ENCODE measurements at places on chromosomes 2 and 18.

DNA sequence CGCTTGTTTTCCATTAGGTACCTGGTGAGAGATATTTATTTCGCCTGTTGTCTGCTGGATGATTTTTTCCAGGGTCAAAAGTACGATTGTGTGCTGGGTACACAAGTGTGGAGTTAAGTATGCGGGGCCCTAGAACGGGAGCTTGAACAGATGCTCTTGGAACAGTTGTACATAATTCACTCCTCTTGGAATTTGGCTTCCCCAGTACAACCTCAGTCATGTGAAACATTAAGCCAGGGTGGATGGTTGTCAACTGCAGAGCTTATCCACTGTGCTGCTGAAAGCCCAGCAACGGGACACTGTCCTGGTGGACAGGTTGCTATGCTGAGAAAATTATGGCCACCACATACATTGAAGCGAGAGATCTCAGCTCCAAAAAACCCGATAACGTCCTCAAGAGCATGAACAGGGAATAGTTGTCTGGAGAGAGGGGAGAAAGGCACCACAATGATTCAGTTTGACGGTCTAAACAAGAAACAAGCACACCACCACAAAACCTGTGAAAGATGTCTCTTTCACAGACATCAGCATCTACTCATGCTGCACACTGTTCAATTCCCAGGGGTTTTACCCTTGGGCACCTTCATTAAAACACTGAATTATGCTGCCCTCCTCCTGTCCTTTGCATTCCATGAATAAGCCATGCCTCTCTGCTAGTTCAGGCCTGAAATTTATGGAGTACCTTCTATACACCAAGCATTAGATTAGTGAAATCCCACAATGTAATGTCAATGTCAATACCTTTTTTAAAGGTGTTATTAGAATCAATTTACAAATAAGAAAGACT lies 176.8 kb upstream of the TRIB2 start:
- no peak for DNase-seq

- DNase-seq = no peak
Observed at GRCh38 chr2:25602333-25602723, 71.0 kb downstream of the DTNB start.

GRCh38 chr2:96553176-96553956 lies 16.8 kb downstream of the ARID5A start:
- DNase-seq = no peak

DNA sequence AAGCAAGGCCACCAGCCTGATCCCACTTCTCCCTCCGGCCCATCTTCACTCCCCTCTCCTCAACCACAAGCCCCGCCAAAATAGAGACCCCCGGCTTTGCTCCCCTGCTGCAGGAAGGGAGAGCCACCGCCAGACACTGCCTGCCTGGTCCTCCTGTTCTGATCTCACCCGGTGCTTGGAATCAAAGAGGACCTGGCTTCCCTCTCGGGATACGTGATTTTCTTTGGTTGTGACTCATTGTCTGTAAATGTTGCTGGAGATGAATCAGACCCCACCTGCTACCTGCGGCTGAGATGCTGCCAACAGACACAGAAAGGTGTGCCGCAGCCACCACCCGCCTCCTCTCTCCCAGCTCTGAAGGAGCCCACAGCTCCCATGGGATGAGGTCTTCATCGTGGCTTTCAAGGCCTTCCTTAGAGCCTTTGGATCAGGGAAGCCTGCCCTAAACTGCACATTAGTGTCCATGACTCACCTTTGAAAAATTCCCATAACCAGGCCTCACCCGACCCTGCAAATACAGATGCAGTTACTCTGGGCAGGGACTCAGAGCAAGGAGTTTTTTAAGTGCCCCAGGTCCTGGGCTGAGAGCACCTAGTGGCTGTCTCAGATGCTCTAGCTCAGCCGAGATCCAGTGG lies 79.4 kb upstream of the ZNF532 start:
- no peak for DNase-seq

- no peak for DNase-seq
Observed at GRCh38 chr2:113886479-113887008, 3.3 kb upstream of the ACTR3 start.

DNA sequence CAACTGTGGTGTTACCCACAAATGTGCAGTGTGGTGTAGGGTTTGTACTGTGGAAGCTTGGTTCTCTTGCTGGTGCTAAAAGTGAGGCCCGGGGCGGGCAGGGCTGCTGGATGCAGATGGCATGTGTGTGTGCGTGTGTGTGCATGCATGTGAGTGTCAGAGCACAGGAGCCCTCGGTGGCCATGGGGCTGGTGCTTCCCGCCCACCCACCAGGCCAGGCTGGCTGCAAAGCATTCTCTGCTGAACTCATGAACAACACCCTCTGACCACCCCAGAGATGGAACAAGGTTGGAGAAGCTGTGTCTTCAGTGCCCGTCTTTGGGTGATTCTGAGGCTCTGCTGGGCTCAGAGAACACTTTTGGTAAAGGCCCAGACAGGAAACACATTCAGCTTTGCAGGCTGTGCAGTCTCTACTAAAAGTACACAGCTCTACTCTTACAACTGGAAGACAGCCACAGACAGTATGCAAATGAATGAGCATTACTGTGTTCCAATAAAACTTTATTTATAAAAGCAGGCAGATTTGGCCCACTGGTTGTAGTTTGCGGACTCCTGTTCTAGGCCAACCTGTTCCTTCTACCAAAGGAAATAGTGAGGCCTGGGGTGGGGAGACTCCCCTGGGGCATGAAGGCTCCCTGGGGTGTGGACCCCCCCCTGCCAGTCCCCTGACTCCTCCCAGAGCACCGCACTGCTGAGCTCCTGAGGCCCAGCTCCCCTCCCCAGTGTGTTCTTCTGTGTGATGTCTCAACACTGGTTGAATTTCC lies 225.3 kb upstream of the HDAC4 start:
- no peak for DNase-seq

DNA sequence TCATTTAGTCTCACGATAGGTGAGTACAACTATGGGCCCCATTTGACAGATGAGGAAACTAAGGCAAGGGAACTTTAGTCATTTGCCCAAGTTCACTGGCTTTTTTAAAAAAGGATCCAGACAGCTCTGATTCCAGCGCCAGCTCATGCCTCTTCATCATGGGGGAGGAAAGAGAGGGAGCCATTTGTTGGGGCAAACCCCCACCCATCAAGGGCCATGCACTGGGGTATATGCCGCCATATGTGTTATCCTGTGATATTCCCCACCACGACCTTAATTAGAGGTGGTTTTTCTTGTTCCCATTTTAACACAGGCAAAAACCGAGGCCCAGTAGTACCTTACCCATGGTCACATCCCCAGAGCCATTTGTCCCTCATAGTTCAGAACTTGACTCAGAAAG lies 649 bp upstream of the GPBAR1 start:
- no peak for DNase-seq

DNA sequence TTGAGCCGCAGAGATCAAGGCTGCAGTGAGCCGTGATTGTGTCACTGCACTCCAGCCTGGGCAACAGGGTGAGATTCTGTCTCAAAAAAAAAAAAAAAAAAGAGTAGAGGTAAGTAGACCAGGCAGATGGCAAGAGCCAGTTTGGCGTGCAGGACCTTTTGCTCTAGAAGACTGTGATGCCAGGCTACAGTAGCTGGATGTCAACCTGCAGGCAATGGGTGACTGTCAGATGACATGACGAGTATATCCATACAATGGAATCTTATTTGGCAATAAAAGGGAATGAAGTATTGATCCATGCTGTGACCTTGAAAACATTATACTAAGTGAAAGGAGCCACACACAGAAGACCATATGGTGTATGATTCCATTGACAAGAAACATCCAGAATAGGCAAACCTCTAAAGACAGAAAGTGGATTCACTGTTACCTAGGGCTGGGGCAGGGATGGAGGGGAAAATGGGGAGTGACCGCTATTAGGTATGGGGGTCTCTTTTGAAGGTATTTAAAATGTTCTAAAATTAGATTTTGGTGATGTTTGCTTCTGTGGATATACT lies 11.2 kb upstream of the DGUOK start:
- DNase-seq = no peak

GRCh38 chr2:237642038-237642734 lies 14.8 kb downstream of the LRRFIP1 start:
- DNase-seq = no peak

DNA sequence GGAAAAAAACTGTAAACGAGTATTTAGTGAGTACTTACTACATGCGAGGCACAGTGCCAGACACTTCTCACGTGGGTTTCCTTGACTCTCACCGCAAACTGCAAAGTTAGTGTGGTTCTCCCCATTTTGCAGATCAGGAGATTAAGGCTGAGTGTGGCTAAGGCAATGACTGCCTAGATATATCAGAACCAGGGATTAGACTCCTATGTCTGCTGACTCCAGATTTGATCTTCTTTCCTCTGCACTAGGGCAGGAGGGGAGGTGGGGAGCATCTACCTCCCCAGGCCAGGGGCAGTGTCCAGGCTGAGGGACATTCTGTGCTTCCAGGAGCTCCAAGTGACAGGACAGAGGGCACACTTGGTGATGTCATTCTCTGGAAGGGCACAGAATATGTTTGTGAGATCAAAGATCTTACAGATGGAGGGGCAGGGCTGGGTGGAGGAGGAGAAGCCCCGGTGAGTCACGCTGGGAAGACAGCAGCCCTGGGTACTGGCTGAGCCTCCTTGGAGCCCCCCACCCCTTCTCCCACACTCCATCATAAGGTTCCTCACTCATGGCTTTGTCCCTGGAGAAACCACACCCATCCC lies 92.4 kb downstream of the RHOB start:
- DNase-seq = no peak

DNA sequence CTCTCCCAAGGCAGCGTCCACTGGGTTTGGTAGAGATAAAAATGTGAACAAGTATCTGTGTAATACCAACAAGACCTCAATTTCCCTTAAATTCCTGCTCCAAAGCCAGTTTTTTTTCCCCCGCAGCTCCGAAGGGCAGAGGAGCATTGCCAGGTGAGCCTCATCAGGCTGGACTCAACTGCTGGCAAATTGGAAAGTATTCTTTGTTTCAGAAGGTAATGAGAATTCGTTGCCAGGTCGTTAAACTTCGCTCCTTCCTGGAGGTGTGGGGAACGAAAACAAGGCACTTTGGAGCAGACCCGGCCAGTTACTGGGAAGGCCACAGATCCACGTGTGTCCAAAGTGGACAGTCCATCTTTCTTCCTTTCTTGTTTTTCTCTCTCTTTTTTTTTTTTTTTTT lies 30.4 kb upstream of the ASB18 start:
- DNase-seq = no peak

GRCh38 chr2:115364093-115364492 lies 921.7 kb downstream of the DPP10 start:
- DNase-seq = no peak

GRCh38 chr2:40108851-40109250 lies 329.8 kb upstream of the THUMPD2 start:
- no peak for DNase-seq

DNA sequence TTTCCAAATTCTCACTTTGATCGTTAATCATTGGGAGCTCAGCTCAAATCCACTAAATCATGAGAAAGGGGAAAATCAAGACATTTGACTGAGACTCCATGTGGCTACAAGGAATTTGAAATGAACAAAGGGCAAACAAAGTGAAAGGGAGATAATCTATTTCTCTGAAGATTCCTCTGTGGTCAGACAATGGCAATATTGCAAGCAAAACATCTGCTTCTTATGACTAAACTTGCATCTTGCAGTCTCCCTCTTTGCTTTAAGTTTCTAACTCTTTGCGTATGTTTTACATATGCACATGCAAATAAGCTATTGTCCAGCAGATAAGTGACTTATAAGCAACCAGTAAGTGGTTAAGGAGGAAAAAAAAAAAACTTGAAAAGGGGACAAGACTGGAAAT lies 299.1 kb upstream of the NXPH2 start:
- DNase-seq = no peak

GRCh38 chr2:147499785-147500184 lies 345.0 kb upstream of the ACVR2A start:
- no peak for DNase-seq

DNA sequence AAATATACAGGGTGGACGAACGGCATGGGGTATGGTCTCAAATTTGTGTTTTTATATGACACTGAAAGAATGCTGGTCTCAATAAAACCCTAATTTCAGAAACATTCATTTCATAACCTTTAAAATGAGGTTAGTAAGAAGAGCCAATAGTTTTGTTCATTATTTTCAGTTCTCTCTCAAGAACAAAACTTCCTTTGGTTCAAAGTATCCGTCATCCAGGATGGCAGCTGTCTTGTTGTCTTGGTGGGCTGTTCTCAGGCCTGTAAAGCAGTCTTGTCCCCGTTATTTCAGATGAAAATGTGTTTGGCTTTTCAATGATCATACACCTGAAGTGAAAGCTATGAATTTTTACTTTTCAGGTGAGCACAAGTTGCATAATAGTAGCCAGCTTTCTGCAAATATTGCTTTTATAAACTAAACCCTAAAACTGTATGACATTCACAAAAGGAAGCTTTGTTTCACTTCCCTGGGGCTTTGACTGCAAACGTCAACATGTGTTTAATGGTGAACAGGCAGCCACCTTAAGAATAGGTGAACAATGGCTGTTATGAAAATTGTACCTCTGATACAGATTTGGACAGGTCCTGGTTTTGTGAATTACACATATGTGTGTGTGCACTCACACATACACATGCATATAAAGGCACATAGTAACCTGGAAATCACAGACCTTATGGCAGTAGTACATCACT lies 2.6 kb downstream of the IL18RAP start:
- DNase-seq = no peak

GRCh38 chr2:179899666-179900065 lies 38.3 kb upstream of the ZNF385B start:
- DNase-seq = no peak

GRCh38 chr18:49814147-49814499 lies 790 bp upstream of the ACAA2 start:
- DNase-seq = no peak

DNA sequence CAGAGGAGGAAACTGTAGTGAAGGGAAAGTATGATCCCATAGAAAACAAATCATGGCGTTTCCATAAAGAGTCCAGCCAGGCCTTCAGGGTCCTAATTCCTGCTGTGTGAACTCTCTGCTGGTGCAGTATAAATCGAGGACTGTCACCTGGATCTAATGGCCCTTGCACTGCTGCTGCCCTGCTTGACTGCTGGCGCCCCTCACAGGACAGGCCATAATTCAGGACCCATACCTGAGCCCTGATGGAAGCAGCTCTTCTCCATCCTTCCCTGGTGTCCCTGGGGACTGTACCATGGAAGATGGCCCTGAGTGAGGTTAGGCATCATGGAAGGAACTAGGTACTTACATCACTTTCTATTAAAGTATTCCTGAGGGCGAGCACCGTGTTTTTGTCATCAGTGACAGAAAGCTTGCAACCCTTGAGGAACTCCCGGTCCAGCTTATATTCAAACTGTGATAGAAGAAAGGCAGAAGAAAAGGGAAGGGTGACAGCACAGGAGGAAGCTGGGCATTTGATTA lies 116.9 kb downstream of the RIF1 start:
- no peak for DNase-seq

Data from iPS DF 19.7 (cell line).